ENCODE measurements at places on chromosomes 6 and 20. TPM values are rescaled to one million over a fixed set of nuclear protein-coding genes. Genes with fewer than 3 reads are reported as not detected.

- DNase-seq: no peak
These were observed 98.1 kb downstream of the MYLK4 start for GRCh38 chr6:2652611-2653010.

- DNase-seq: no peak
These were observed 152.0 kb downstream of the PTPRK start for GRCh38 chr6:128368213-128368944.

- no peak for DNase-seq
These were observed 131.4 kb downstream of the MMS22L start for GRCh38 chr6:97151601-97152000.

DNA sequence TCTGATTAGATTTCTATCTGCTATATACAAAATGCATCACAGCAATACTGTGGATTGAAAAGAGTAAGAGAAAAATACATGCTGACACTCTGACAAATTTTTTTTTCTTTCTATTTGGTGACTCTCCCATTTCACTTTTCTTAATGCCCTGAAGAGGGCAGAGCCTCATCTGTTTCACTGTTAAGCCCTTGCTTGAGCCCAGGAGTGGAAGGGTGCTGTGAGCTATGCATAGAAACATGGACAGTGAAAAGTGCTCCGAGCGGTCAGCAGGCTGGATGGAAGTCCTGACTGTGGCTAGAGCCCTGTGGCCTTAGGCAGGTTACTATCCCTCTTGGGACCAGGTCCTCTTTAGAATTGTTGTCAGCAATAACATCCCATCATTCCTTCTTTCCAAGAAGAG is 17.4 kb upstream of the CSE1L start:
- no peak for DNase-seq

DNA sequence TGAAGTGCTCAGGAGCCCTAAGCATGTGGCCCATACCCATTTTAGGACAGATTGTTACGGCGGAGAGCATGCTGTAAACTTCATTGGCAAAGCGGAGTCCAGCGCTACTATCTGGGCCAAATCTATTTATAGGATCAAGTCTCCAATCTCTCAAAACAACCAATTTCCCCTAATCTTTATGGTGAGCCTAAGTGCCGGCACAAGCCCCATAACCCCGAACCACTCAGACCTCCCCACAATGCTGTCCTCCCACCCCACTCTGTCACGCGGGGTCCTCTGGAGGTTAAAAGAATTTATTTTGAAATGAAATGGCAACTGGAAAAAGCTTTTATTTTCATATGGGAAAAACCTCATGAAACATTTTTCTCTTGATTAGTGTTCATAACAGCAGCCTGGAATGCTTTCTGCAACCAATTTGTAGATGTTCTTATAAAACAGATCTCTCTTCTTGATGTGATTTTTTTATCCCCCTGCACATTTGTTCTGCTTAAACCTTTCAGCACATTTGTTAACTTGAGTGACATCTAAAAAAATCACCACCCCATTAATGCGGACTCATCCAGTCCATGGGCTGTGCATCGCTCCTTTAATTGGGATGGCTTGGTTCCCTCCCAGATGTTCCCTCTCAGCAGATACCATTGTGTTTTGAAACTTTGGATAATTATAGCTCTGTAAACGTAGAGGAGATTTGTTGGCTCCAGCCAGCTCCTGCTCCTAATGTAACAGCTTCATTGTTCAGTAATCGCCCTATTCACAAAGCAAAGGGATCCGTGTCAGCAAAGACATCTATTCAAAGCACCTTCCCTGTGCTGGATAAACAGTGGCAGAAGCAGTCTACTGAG is 323.6 kb downstream of the CD83 start:
- DNase-seq: no peak

The TNXB gene
- total RNA-seq: 12.3 TPM

The SAMD5 gene
- not detected for total RNA-seq

The CFAP206 gene
- total RNA-seq: not detected

The SLC22A1 gene
- total RNA-seq: 1.0 TPM

The INSM1 gene
- total RNA-seq: not detected

The TRPC4AP gene
- 56.3 TPM for total RNA-seq

The C6orf58 gene
- not detected for total RNA-seq

The CLPSL1 gene
- not detected for total RNA-seq

Data from T-cell (primary cell).